ENCODE measurements at places on chromosomes 11 and 22.

- DNase-seq = no peak
These were observed at the start of gene C11orf68 for GRCh38 chr11:65918211-65919140. Gene C11orf68, minus strand, starts transcription at chr11:65919062. Its CDS starts 31 bp downstream, at chr11:65919031.

DNA sequence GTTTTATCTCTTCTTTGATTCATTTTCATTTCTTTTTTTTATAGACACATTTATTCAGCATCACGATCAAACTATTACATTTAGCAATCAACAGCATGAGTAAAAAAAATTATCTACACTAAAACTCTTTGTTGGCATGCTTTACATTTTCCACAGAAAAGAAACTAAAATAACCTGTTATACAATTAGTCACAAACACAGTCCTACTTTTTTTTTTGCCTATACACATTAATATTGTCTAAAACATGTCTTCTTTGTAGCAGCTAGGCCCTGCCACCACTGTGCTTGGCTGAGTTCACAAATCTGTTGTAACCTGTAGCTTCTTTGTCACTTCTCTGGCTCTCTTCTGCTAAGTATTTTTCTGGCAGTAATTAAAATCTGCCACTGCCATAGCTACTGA is 117.0 kb downstream of the STIM1 start:
- no peak for DNase-seq

GRCh38 chr11:57776031-57776521 is 14.5 kb downstream of the CTNND1 start:
- peak; percentile 45 for DNase-seq

- no peak for DNase-seq
These were observed 1.8 kb downstream of the FLI1 start for GRCh38 chr11:128695539-128696221.

DNA sequence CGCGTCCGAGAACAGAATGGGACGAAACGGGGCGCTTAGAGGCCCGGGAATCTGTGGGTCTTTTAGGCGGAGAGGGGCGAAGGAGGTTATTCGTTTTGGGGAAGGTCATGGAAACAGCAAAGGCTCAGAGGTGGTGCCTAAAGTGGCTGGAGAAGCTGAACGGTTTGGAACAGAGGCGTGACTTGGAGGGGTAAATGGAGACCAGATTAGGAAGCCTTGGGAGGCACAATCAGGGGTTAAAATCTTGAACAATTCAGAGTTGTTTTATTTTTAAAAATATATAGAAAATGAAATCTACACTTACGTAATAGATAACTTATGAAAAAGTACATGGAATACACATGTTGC is 247 bp upstream of the PLAAT5 start:
- no peak for DNase-seq

- no peak for DNase-seq
These were observed at the start of gene SLC22A6 for GRCh38 chr11:62984451-62984991. Gene SLC22A6, minus strand, starts transcription at chr11:62984967. Its CDS starts 277 bp downstream, at chr11:62984690.

DNA sequence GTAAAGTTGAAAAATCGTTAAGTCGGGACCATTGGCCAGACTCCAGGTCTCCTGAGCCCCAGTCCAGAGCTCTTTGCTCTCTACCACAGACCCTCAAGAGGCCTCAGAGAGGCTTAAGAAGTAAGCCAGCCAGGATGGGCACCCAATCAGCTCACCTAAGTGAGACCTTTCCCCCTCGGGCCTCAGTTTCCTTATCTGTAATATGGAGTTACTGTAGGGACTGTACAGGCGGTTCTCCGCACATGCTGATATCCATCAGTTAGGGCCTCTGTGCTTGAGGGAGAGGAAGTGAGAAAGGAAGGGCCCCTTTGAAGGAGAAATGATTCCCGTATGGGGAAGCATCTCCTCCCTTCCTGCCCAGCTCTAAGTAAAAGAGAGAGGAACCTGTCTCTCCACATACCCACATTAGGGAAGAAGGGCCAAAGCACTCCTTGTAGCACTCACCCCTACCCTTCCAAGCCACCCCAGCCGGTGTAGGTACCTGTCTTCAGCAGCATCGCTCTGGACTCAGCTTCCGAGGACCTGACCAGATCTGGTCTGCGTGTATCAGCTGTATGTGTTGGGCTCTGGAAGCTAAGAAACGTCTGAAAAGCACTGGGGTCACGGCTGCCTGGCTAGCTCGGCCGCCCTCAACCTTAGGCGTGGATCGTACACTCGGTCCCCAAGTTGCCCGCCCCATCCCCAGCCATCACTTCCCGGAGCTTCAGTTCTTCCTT is 653 bp downstream of the NAGA start:
- DNase-seq = no peak

DNA sequence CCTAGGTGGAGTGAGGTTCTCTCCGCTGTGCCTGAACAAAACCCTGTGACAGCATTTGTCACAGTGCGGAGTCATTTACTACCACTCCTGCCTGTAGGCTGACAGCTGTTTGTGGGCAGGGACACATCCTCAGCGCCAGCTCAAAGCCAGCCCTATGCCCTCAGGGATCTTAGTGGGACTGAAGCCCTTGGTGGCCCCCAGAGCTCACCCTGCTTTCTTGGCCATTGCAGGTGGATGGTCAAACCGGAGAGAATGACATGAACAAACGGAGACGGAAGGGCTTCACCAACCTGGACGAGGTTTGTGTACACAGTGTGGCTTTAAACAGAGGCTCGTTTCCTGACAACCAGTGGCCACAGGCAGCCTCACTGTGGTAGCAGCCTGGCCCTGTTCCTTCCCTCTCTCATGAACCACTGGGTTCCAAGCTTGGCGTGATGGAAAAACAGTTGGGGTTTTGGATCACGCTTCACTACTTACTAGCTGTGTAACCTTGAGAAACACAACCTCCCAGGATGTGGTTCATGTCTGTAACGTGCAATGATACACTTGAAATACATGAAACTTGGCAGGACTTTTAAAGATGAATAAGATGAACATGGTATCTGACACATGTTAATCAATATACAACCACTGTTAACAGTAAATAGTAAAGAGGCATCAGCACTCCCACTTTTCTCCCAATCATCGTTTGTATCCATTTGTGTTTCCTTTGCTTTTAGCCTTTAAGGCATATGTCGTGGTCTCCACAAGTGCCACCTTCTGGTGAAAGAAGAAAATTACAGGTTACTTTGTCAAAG is 125.8 kb downstream of the MICAL2 start:
- DNase-seq = no peak

DNA sequence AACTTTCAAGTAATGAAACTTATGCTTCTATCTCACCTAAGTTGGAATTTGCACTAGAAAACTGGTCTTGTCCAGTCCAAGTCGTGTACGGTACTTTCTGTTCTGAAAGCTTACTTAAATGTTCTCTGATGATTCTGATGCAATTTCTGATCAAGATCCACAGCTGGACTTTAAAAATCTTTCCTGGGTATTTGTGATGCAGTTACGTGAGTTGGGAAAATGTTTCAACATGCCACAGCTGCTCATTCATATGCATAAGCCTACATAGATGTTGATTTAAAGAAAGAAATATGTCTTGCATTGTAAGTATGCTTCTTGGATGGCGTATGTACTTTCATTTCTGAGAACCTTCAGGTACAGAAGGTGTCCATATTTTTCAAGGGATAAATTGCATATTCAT is 493.7 kb upstream of the CCDC90B start:
- no peak for DNase-seq

- DNase-seq = no peak
These were observed 53.7 kb upstream of the SPTBN2 start for GRCh38 chr11:66782726-66783125.

- DNase-seq = no peak
These were observed 7.0 kb downstream of the GAL start for GRCh38 chr11:68691402-68691784.

GRCh38 chr11:5691964-5692361 is 2.4 kb downstream of the TRIM22 start:
- no peak for DNase-seq

DNA sequence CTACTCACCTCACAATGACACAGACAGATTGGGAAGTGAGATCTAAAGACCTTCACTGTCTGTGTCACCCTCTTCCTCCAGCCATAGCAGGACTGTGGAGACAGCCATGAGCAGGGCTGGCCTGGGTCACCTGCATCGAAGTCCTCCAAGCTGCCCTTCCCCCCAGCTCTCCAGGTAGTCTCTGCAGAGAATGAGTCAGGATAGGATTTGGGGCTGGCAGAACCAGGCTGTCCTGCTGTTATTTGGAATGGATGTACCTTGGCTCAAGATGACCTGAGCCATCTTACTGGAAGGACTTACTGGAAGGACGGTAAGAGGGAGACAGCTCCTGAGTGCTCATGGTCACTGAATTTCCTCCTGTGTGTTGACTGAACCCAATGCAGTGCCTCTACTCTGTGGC is 29.2 kb downstream of the GGTLC2 start:
- DNase-seq = no peak

GRCh38 chr22:43377896-43378704 is 33.7 kb upstream of the MPPED1 start:
- no peak for DNase-seq

DNA sequence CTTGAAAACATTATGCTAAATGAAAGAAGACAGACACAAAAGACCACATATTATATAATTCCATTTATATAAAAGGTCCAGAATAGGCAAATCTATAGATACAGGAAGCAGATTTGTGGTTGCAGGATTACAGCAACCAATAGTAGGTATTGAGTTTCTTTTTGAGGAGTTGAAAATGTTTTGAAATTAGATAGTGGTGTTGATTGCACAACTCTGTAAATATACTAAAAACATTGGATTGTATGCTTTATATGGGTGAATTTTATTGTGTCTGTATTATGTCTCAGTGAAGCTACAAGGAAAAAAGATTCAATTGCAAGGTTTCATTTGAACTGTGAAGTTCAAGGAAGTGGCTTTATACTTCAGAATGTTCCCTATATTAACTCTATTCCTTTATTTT is 3.0 kb upstream of the RRAS2 start:
- no peak for DNase-seq

GRCh38 chr22:47384977-47385376 is 622.5 kb downstream of the TBC1D22A start:
- DNase-seq = no peak

- DNase-seq = no peak
These were observed 51.0 kb downstream of the ANO1 start for GRCh38 chr11:70129051-70129592.

- no peak for DNase-seq
These were observed 15.0 kb downstream of the SLC43A1 start for GRCh38 chr11:57500515-57500914.

DNA sequence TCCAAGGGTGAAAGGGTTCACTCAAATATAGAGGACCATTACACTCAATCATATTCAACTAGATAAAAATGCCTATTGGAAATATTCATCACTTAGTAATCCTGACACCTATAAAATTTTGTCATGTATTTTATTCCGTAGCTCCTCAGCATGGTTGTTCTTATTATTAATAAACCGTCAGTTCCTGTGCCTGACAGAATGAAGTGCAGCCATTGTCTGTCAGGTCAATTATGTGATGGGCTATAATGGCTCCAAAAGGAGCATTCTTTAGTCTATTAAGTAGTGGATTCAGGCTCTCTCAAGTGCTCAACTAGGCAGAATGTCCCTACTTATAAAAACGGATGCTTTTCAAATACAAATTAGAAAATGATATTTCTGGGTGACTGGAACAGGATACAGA is 916.1 kb upstream of the ANO3 start:
- DNase-seq = no peak

- no peak for DNase-seq
These were observed 386.2 kb downstream of the NTM start for GRCh38 chr11:131756479-131757110.

GRCh38 chr11:64356498-64357411 is 2.2 kb upstream of the RPS6KA4 start:
- DNase-seq = peak; percentile 85

GRCh38 chr22:41696703-41697102 is 2.6 kb upstream of the MEI1 start:
- no peak for DNase-seq

- peak; percentile 82 for DNase-seq
These were observed at the start of gene LRRC10B for GRCh38 chr11:61507962-61508861. Gene LRRC10B, plus strand, starts transcription at chr11:61508749. Its CDS starts 250 bp downstream, at chr11:61508999.

- no peak for DNase-seq
These were observed 10.3 kb downstream of the DHCR7 start for GRCh38 chr11:71437879-71438278.

GRCh38 chr11:102142333-102142732 is 32.1 kb downstream of the YAP1 start:
- no peak for DNase-seq

DNA sequence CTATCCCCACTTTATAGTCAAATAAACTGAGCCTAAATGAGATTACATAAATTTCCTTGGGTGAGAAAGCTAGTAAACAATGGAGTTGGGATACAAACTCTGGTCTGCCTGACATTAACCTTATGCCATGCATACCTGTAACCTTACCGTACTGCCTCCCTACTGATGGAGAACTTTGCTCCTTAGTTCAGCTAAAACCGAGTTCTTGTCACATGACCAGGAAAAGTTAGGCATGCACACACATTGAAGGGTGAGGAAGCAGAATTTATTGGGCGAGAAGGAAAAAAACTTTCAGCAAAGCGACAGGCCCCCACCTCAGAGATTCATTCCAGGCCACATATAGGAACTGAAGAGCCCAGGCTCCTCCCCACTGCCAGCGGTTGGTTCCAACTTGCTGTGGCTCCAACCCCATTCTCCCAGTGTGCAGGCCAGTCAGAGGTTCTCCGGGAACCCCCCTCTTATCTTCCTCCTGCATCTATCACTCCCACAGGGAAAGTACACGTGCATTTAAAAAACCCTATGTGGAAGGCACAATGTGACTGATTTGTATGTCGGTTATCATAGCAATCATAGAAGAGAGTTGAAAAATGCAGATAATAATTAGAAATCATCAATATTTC is 3.2 kb upstream of the PIWIL4 start:
- DNase-seq = no peak

GRCh38 chr11:117328375-117329010 is 839 bp downstream of the CEP164 start:
- no peak for DNase-seq

GRCh38 chr11:133219543-133219942 is 312.8 kb downstream of the OPCML start:
- DNase-seq = no peak

GRCh38 chr22:39240831-39241793 is 3.7 kb downstream of the PDGFB start:
- DNase-seq = peak; percentile 45

DNA sequence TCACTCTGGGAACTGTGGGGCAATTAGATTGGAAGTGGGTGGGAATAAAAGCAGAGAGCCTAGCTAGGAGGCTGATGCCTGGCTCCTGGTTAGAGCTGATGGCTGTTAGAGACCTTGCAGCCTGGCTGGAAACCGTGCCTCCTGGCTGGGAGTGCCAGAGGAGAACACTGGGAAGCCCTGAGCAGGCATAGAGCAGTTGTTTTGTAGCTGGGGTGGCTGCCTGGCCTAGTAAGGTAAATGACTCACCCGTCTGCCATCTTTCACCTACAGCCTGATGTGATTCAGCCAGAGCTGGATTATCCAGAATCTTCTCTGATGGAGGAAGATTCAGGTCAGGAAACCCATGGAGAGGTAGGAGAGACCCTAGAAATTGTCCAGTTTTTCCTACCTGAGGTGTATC is 6.1 kb downstream of the UQCR10 start:
- no peak for DNase-seq

DNA sequence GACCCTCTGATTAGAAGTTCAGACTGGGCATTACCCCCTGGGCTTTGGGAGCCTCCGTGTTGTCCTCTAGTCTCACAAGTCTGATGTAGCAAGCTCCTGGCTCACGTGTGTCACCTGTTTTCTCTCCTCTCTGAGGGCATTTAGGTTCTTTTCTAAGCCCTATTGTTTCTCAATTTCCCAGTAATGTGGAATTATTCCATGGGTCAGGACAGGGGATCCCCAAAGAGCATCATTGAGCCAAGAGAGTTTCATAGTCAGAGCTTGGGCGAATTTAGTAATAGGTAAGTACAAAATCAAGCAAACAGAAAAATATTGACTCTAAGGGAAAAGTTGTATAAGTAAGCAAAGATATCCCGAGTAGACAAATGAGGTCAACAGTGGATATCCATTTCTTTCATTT is 57.3 kb downstream of the PPP6R2 start:
- no peak for DNase-seq

Data from glutamatergic neuron (in vitro differentiated cells).